ENCODE measurements at places on chromosomes 3 and 15.
A peak's percentile ranks its signal among the peaks of the same experiment; 100 is the strongest.

- no peak for DNase-seq
Measured at GRCh38 chr3:193897731-193898180, 238.2 kb upstream of the HES1 start.

DNA sequence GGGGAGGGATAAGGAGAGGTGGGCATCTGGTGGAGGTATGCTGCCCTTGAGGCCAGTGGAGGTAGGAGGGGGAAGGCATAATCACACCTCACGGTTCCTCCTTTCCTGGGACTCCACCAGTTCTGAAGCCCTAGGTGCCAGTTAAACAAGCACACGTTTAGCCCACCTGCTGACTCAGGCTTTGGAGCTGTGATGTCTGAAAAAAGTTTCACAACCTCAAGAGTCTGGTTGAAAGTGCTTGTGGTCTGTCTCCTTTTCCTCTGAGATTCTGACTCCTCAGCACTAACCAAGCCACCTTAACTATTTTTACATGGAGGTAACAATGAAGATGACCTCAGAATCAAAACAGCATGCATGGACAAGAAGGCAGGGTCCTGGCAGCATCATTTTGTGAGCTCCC, 23.0 kb downstream of the HPS3 start:
- DNase-seq = peak; percentile 75

DNA sequence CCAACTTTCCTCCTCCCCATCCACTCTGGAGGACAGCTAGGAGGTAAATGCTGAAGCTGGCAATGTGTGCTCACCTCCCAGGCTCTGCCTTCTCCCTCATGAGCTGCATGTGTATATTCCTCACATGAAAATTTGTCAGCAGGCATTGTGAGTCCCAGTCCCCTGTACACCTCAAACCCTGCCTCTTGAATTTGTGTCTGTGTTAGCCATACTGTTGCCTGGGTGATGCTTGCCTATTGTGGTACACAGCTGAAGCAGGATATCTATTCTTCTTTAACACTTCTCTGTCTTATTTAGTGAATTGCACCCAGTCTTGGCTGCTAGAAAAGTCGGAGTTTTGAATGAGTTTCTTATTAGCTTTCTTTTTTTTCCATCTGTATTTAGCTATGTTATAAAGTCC, 586.0 kb upstream of the TGFBR2 start:
- no peak for DNase-seq

DNA sequence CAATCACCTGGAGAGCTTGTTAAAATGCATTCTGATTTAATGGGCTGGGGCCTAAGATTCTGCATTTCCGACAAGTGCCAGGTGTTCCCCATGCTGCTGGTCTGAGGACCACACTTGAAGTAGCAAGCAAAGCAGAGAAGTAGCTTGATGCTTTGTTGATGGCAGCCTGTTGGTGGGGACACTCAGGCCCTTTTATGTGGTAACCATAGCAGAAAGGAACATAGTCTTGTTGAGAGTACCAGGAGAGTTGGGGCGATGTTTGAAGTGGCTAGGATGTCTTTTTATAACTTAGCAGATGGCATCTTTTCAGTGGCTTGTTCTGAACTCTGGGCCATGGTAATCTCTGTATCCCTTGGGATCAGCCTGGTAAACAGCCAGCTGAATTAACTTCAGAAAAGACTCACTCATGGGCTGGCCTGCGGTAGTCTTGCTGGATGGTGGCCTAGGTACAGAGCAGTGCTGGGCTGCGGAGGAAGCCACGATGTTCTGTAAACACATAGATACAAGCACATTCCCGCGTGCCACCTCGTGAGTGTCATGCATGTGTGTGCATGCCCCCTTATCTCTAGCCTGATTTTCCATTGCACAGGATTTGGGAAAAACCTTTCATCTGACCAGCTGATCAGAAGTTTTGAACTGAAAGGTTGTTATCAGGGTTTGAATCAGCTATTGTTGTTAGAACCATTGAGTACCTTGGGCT, 292.4 kb upstream of the LRRFIP2 start:
- no peak for DNase-seq

DNA sequence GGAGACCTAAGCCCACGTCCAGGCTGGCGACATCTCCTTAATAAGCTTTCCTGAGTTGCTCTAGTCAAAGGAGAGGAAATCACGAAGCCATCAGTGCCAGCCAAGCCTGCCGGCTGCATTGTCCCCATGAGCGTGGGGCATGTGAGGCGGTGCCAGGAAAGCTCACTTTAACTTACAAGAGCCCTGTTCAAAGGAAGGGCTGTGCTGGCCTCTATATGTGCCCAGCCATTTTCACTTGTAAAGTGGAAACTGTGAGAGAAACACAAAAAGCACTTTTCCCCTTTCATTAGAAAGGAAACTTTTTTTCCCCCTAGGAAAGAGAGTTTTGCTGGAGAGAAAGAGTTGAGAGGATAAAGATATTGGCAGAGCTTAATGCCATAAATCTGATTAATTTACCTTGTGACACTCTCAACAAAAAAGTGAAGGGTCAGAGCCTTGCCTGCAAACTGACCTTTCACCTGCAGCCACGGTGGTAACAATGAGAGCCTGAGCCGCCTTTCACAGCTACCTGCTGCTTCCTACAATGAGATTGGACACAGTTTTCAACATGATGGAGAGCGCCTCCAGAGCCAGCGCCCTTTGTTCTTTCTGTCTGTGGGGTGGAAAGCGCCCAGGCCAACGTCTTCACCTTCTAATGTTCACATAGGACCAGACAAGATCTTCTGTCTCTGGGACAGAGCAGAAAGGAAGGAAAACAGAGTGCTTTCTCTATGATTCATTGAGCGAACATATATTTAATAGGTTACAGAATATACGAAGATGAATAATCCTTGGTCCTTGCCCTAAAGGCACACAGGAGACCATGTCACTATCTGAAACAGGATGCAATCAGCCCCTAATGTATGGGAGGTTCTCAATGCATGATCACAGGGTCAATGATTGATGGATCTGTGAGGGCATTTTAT, 233.1 kb upstream of the HES1 start:
- DNase-seq = no peak

GRCh38 chr3:49844464-49845183, 11.7 kb downstream of the TRAIP start:
- DNase-seq = no peak

- no peak for DNase-seq
Measured at GRCh38 chr3:85760342-85760741, 801.6 kb downstream of the CADM2 start.

GRCh38 chr15:92020207-92020606, 166.7 kb downstream of the SLCO3A1 start:
- DNase-seq = no peak

DNA sequence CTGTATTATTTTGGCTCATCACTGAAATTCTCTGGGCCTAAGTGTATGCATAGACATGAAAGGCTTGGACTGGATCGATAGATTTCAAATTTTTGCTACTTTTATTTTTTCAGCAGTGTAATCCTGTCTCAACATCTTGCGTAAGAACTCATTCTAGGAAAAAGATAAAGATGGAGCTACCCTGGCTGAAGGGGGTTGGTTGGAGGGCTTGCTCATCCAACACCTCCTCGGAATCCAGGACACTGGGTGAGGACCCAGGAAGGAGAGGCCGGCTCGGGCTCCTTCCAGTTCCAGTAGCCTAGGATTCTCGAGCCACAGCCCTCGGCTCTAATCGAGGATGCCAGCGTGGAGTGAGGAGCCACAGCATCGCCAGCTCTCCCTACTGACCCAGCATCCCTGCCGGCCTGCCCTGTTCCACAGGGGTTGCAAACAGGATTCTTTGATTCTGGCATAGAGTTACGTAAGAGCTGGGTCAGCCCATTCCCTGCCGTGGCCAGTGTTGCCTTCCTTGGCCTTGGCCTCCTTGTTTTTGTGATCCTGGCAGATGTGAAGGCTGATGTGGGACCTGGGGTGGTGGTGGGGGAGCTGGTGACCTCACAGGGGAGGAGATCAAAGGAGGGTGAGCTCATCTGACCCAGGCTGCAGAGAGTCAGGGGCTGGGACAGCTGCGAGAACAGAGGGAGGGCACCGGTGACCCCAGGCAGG, 149.5 kb downstream of the ALDH1A2 start:
- no peak for DNase-seq

DNA sequence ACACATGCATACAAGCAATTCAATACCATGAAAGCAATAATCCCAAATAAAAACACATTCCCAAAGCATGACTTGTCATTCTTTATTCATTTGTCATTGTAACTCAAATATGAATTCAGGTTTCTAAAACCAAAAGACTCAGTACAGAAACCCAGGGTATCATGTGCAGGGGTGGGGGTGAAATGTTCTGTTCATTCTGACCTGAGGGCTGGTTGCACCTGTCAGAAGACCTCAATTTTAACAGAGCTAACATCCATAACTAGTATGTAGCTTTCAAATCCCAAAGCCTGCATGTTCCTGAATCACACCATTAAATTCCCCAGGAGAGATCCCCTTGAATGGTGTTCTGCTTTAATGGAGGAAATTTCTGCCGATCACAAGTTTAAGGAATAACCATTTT, 738.7 kb downstream of the MCTP2 start:
- DNase-seq = peak; percentile 54

DNA sequence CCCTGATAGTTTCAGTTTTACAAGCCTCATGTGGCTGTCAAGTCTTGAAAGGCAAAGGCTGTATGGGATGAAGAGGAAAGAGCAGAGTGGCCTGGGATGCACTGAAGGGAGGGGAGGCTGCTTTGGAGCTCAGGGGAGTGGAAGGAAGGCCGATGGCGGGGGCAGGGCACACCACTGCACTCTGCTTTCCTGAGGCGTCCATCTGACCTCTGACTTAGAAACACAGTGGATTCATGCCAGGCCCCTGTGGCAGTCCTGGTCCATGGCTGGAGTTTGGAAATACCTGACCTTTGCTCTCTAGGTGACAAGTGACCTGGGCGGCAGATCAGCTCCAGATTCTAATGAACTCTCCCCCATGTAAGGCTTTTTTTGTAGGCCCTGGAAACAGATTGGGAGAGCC, 19.0 kb downstream of the FAH start:
- no peak for DNase-seq
